ENCODE measurements at places on chromosomes 16 and 17. TPM values are rescaled to one million over a fixed set of nuclear protein-coding genes. Genes with fewer than 3 reads are reported as not detected.

- no peak for DNase-seq
Observed at GRCh38 chr16:46961373-46962353, 11.8 kb downstream of the DNAJA2 start.

DNA sequence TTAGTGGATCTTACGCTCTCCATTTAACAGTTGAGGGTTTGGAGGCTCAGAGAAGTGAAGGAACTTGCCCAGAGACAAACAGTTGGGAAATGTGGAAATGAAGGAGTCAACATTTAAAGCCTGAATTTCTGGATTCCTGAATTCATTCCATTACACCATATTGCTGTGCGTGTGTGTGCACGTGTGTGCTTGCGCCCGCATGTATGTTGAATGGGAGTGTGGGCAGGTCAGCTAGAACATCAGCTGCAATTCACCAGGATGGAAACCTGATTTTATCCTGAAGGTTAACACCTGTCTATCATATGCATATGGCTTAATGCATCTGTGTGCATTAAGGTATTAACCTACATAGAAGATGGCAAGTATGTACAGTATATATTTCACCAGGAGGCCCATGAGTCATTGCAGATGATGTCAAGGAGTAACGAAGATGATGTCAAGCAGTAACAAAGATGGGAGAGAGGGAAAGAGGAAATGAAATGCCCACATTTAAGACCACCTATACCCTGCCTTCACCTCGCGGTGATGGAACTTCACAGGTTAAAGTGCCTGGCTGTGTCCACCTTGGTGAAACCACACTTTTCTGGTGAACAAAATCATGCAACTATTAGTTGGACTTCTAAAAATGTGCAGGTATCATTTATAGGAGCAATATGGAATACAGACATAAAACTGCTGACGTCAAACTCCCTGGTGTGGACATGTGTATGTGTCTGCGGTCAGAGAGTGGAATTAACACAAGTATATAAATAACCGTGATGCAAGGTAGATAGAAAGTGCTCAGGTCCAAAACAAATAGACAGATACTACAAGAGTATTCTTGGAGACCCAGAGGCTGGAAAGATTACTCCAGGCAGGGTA lies 832 bp upstream of the ADAP2 start:
- no peak for DNase-seq

DNA sequence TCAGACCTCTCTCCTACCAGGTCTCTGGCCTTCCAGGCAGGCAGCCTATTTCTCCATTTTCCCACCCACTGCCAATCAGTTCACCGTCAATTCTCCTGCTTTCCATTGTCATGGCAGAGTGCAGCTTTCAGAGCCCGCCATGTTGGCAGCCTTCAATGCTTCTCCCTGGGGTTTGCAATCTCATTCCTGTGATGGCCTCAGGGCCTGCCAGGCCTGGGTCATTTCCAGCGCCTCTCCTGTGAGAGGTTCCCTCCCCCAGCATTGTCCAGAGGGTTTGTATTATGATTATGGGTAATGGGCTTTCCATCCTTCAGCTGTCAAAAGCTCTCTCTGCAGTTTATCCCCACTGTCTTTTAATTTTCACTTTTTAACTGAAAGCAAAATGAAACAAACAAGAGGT lies 716.6 kb upstream of the CDH8 start:
- DNase-seq: no peak

DNA sequence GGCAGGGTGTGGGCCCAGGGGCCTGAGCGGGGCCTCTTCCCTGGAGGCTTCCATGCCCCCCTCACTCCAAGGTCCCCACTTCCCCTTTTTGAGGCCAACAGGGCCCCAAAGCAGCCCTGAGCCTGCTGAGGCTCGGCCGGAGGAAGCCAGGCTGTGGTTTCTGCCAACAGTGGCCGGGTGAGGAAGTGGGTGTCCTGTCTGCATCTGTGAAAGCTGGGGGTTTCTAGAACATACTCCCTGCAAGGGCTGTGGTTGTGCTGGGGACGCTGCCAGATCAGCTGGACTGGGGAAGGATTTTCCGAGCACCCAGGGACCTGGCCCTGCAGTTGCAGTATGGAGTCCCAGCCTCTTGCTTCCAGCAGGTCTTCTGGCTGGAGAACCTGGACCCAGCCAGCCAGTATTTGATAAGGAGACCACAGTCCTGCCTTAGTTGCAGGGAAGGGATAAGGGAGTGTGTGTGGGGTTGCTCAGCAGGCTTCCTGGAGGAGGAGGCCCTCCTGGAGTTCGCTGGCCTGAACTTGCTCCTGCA lies 15.7 kb downstream of the ADCY7 start:
- no peak for DNase-seq

DNA sequence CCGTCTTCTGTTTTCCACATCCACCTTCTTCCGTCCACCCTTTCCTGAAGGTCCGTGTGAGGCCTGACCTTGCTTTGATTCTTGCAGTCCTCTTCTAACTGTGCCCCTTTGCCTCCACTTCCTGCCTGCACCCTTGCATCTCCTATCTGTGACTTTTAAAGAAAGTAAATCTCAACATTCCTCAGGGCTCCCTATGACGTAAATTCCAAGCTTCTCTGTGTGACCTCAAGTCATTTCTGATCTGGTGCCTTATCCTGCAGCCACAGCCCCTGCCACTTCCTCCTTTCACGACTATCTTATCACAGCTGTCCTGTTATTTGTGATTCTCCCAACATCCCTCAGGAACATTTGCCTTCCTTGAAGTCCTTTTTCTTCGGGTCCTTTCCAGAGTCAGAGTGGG lies 520.5 kb downstream of the CDH13 start:
- DNase-seq: no peak

- DNase-seq: no peak
Observed at GRCh38 chr17:29918016-29918415, 12.0 kb downstream of the SSH2 start.

Gene KCTD11
- total RNA-seq: 35.4 TPM

Gene ABI3
- 12.9 TPM for total RNA-seq

Gene HAS3
- 3.3 TPM for total RNA-seq

Data from tibial nerve (tissue), 4 donors.